Cortex of kidney (tissue), 1 donor: ENCODE measurements at places on chromosomes 5 and 9.

GRCh38 chr5:140267559-140268018 lies 35.3 kb downstream of the PFDN1 start:
- DNase-seq, result no peak

DNA sequence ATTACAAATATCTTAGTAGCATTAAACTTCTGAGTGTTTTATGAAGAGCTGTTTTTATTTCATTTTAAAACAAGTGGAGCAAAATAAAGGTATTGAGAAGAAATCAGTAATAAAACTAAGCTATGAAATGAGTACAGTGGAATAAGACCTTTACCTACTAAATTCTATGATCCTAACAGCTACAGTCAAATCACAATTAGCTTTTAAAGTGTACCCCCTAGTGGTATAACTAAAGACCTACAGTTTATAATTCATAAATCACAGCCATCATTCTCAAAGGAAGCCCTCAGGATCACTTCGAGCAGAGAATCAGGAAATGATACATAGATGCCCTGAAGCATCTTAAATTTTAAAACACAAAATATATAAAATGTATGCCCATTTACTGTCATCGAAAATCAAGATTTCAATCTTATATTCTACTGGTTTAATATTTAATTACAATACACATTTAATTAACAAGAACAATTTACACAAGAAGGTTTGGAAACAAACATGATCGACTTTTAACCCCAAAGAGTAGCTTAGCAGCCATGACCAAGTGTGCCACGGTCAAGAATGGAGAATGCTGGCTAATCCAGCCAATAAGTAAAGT lies 12.3 kb downstream of the CCNH start:
- DNase-seq, result no peak

DNA sequence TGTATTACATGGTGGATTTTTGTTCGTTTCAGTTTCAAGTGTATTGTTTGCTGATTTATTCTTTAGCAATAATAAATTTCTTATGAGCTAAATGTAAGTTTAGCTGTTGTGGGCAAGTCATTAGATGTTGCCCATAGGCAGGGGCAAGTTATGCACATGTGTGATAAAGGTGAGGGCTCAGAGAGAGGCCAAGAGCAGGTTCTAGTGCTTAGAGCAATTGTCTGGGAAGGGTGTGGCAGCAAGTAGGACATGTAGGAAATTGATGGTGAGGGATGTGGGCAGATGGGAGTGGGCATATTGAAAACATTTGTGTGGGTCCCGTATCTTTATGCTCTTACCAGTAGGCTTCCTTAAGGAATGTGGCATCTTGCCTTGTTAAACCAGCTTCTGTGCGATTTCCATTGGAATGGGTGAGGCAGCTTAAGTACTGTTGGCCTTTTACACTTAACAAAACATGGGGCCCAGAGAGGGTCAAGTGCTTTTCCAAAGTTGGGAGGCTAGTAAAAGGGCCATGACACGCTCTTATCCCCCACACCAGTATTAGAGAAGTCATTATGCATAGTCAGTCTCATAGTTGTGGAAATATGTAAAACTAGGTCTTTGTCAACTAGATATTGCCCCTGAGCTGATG lies 60.6 kb downstream of the KDM4C start:
- no peak for DNase-seq

- DNase-seq, result no peak
Measured at GRCh38 chr5:42596817-42597216, 159.8 kb upstream of the CCDC152 start.

- DNase-seq, result no peak
Measured at GRCh38 chr9:97386733-97387503, 25.0 kb upstream of the TDRD7 start.

DNA sequence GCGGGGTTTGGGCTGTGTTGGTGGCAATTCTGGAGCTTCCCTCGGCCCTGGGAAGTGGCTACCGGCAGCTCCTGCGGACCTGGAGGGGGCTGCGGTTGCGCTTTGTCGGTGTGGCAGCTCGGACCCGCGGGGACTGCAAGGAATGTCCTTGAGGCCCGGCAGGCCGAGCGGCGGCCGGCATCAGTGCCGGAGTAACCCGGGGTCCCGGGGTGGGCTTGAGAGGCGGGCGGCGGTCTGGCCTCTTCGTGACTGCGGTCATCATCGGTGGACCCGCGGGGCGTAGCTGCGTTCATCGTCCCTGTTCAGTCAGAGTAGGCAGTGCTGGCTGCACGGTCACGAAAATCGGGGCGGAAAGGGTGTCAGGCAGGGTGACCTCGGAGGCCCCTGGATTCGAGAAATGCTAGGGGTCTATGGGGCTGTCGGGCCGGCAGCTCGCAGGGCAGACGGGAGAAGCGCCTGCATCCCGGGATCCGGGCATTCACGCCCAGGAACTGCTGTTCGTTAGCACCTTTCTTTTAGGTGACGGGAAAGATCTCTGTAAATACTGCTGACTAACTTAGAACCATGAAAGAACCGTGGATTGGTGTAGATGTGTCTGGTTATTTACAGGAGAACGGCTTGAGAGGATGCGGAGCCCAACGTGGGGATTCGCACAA lies 474 bp downstream of the HMGCR start:
- DNase-seq, result no peak

DNA sequence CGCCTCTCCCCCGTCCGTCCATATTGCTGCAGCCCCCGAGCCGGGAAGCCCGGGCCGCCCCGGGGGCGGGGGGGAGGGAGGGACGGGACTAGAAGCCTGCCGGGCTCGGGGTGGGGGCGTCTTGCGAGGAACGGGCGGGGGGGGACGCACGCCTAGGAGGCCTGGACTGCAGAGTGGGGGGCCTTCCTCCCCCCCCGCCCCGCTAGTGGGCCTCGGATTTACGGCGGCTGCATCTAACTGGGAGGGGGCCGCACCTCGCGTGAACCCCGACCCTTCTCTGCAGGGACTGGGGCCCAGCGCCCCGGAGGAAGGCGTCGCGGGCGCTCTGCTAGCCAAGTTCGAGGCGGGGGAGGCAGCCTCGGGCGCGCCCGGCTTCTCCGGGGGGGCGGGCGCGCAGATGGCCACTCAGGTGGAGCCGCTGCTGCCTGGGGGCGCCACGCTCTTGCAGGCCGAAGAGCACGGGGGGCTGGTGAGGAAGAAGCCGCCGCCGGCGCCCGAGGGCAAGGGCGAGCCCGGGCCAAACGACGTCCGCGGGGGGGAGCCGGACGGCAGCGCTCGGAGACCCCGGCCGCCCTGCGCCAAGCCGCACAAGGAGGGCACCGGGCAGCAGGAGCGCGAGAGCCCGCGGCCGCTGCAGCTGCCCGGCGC lies at the start of gene LARP1:
TSS of gene LARP1 (plus strand) at position 17 of the 648 bp plus-strand sequence. CDS start at position 398, 381 bp downstream.
- no peak for DNase-seq

DNA sequence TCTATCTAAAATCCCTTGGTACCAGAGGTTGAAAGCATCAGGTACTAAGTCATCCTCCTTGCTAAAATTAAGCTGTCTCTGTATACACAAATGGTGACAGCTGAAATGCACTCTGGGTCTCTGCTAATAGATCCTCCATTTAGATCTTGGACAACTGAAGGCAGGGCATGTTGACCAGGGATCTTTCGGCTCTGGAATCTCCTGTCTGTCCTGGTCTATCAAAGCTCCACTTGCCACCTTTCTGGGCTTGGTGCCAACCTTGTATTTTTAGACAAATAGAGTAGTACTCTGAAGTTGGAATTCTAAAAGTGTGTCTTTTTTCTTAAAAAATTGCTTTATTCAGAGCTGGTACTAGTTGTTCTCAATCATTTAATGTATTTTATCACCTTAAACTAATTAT lies 135.2 kb upstream of the HMHB1 start:
- no peak for DNase-seq

DNA sequence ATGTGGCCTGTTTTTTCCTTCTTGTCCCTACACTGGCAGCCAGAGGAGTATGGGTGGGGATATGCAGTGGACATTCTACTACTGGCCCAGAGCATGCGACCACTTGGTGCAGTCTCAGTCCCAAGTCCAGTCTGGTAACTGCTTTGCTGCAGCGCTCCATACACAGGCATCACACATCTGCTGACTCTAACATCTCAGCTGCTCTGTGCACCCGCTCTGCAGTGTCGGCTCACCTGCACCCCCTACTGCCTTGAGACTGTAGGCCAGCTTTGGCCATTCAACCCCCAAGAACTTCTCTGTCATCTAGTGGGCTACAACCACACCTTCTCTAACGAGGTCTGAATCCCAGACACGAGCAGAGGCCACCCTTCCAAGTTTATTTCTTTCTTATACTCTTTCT lies 46.4 kb upstream of the SLCO6A1 start:
- no peak for DNase-seq

DNA sequence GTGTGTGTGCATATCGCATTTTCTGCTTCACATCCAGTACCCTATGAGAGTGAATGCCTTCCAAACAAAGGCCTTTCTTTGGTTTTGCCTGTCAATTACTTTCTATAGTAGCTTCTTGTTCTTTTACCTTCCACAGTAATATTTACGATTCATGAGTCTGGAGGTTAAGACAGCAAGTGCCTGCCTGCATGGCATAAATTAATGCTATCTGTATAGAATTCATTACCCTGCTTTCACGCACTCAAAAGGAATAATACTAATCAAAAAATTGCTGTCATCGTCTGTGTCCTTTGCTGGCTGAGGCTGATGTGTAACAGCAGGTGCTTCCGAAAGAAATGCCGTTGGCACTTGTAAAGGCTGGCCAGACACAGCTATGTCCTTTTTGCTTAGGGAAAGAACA lies 1304.4 kb upstream of the CDH6 start:
- DNase-seq, result no peak

DNA sequence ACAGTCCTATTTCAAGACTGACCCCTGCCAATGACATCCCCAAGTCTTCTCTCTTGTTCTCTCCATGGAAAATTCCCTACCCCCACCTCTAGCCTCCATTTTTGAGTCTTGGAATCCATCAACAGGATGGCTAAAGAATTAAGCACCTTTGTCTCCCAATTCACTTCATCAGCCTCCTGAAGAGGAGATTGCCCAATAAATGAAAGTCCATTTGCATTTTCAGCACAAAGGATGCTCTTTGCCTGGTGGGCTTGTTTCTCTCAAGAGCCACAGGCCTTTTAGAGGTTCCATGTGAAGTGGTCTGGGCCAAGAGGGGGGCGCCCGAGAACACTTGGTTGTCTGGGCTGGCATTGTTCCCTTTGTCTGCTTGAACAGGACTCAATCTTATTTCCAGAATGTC lies 12.6 kb downstream of the HSD17B3 start:
- DNase-seq, result no peak

DNA sequence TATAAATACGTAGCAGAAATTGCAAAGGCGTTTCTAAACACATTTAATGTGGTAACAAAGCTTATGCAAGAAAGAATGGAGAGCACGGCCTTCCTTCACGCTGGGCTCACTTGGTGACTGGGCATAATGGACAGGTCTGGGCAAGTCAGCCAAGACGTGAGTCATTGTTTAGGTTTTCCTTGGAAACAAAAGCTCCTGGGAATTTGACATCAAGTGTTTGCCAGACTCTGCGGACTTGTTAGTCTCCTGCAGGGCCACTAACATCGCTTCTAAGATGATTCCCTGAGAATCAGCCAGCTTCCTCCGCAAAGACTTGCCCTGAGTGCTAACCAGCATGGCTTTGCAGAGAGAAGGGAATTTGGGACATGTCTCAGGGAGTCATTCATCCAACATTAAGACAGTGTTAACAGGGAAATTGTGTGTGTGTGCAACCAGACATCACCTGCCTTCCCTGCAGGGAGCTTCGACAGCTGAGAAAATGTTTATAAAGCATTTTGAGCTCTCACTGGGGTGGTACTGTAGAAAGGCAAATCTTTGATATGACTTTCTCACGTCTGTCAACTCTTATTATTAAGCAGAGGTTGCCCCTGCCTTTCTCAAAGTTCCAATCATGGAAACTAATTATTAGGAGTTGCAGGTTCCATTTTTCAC lies 182.5 kb downstream of the NTRK2 start:
- no peak for DNase-seq

GRCh38 chr5:75091597-75091996 lies 39.2 kb upstream of the GCNT4 start:
- no peak for DNase-seq

DNA sequence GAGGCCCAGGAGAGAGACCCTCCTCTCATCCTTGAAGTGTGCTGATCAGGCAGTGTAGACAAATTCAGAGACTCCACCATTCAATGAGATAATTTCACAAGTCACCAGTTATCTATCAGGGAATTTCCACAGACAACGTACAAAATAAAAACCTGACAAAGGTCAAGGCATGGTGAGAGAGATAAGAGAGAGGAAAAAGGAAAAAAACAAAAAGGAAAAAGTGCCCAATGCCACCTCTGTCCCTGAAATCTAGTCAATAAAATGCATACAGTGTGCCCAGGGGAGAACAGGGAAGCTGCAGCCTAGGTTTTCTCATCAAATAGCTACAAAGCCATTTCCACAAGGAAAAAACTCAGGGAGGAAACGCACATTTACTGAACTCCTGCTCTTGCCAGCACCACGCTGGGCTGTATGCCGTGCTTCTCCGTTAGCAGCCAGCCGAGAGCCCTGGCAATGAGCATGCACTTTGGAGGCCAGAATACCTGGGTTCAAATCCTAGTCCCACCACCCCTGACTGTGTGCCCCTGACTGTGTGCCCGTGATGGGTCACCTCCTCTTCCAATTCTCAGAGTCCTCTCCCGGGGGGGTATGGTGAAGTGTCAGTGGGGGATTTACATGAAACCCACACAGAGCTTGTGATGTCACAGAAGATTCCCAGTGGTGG lies 11.6 kb downstream of the WHRN start:
- no peak for DNase-seq

DNA sequence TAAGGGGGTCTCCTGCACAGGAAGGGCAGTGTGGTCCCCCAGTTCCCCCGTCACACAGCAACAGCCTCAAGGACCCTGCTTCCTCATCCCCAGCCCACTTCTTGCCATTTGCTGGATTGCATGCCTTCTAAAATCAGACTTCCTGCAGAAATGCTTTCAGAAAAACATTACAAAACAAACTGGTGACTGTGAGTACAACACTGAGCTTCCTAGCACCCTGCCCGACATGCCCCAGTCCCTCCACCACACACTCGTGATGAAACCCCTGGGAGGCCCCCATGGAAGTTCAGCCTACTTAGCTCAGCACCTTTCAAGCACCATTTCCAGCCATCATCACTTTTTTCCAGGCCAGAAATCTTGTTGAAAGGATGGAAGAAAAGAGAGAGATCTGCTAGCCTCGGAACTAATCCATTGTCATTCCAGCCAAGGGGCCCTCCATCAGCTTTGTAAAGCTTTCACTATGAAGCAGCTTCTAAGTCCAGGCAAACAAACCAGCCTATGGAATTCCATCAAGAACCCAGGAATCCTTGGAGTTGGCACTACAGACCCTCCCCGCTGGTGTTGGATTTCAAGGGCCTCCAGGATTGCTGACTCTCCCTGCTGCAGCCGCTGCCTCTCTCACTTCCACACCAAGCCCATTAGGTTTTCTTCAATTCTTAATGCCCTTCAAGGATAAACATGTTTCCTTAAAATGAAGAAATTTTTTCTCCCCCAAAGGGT lies 114.6 kb downstream of the C5orf15 start:
- no peak for DNase-seq

GRCh38 chr9:73525350-73525749 lies 373.7 kb downstream of the ANXA1 start:
- DNase-seq, result no peak

- no peak for DNase-seq
Measured at GRCh38 chr9:78189461-78189860, 46.4 kb upstream of the CEP78 start.

GRCh38 chr5:143113461-143113860 lies 290.0 kb downstream of the NR3C1 start:
- DNase-seq, result no peak
